ENCODE measurements at places on chromosomes 11 and 22.

DNA sequence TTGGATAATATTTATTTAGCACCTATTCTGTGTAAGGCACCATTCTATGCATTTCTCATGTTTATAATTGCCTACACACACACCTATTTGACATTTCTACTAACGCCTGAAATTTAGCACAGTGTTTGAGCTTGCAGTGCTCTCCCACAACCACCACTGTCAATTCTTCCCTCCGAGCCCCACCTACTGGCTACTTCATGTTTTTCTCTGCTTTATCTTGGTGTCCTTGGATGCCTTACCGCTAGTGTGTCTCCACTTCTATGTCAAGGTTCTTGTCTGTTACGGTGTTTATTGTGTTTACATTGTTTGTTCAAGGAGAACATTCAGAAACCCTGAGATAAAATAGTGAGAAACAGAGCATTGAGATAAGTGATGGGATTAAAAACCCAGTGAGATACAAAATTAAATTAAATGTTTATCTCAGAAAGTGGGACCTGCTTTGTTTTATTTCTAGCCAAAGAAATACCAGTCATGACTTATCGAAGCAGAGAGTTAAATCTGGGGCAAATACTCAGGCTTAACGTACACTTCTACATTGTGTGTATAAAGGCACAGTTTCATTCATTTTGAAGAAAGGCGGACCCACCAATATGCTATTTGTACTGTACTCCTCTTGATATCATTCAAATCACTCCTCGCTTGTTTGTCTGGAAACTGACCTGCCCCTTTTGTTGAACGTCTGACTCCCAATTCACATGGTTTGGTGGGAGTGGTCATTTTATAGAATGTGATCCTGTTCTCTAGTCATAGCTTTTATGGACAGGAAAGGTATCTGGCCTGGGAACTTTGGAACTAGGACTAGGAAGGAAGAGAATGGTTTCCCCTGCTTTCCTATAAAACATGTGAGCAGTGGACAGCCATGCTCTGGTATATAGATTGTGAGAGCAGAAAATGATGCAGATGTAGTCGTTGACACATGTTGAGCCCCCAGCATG is 39.2 kb upstream of the SLC36A4 start:
- DNase-seq: no peak

GRCh38 chr11:76365038-76365679 is 15.8 kb downstream of the THAP12 start:
- DNase-seq: no peak

GRCh38 chr22:35445933-35446332 is 46.0 kb downstream of the MCM5 start:
- DNase-seq: no peak

GRCh38 chr22:37330200-37331033 is 48.1 kb downstream of the CYTH4 start:
- no peak for DNase-seq

DNA sequence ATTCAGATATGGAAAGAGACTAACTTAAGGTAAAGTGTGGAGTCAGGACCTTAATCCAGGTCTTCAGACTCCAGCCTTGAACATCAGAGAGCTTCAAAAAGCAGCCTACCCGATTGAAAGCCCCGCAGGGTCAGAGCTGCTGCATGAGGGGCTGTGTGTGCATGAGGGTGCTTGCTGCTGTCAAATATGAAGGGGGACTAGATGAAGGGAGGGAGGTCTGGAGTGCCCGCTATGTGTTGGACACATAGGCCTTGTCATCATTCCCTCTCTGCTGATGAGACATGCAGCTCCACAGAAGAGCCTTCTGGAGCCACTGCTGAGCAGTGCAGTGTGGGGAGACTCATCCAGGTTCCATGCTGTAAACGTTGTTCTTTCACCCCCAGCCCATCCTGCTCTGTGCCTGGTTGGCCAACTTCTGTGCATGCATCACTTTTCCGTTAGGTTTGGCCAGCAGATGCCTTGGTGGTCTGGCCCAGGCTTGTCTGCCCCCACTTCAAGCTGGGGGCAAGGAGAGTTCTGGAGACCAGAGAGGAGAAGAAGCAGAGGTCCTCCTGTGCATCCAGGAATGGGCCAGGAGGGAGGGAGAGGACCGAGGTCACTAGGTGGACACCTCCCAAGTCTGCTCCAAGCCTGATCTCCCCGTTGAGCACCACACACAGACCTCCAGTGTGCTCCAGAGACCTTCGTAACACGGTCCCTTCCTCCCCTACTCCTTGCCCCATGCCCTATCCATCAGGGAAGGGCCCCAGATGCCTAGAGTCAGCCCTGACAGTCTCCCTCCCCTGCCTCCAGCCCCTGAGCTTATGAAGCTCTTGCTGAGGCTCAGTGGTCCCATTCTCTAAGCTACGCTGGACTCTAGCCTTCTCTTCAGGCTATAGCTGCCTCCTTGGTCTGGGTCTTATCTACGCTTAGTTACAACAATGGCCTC is 32.0 kb downstream of the LRRC32 start:
- DNase-seq: no peak

DNA sequence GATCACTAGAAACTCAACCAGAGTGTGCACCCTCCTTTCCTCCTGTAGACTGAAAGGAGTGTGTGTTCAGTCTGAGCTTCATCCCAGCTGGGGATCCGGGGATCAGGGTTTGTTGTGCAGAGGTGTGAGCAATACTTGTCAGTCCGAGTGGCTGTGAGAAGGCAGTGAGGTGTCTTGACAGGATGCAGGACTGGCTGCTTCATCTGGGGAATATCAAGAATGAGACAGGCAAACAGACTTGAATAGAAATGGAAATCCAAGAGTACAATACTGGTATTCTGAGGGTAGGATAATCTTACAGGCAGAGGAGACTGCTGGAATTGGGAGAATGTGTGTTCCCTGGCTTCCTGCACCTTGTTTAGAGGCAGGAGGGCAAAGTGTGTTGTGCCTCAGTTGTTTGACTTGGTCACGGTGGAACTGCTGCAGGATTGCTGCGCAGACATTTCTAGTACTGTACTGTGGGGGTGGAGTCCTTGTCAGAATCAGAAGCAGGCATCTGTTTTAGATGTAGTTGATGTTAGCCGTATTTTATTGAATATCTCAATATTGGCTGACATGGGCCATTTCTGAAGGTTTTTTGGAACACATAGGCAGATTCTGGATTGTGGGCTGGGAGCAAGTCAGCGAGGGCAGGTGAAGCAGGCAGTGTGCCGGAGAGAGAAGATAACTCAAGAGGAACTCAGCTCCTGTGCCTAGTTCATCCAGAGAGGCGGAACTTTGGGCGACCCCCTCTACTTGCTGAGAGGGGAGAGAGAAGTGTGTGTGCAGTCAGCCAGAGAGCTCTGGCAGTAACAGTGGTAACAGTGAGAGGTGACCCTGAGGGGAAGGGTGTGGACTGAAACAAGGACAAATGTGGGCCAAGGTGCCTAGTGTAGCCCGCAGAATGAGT is 27.1 kb upstream of the GRK2 start:
- no peak for DNase-seq

- no peak for DNase-seq
These were observed 89.8 kb upstream of the ZC3H12C start for GRCh38 chr11:110003426-110003825.

GRCh38 chr11:73012121-73012863 is 129.8 kb downstream of the FCHSD2 start:
- DNase-seq: no peak

Measured in activated CD4-positive, alpha-beta T cell treated with anti-CD3 and anti-CD28 coated beads for 4 hours (primary cell).